AG08396 (cell line): ENCODE measurements at places on chromosomes 1 and 21.

DNA sequence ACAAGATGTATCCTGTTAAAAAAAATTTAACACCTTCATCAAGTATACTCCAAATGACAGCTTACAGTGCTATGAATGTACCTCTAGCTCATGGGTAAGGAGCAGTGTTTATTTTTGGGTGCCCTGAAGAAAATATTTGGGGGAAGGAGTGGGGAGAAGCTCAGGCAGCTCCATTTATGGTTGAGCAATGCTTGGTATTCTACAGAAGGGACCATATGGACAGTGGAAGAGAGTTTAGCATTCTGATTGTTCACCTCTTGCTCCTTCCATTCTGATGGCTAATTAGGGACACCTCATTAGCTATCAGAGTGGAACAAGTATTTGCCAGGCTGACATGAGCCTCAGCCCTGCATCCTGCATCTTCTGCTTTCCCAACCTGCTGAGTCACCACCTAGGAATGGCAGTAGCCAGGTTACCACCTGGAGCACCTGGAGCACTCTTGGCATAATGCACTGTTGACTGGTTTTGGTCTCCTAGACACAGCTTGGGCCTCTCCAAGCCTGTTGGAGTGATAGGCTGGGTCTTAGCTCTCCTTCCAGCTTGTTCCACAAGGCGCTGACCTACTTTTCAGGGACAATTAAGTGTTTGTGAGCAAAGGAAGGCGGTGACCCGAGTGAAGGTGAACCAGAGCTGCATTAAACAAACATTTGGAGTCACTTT is 62.0 kb upstream of the MACF1 start:
- DNase-seq, result no peak

DNA sequence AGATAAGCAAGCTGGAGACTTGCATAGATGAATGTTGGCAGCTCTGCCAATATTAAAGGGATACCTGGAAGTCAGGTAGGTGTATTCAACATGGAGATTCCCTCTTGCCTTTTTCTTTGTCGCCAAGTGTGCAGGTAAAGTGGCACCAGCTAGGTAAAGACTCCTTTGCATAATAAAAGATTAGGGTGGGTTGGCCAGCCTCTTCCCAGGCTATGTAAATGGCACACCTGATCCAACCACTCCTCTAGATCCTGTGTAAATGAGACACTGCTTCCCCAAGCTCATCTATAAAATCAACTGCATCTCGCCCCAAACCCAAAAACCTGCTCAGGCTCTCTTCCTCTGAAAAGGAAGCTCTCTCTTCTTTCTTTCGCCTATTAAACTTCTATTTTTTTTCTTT is 100.8 kb upstream of the DSCAM start:
- no peak for DNase-seq

- peak; percentile 97 for DNase-seq
These were observed at the start of gene MECR for GRCh38 chr1:29230553-29231378. Gene MECR, minus strand, starts transcription at chr1:29230934. Its CDS starts 28 bp downstream, at chr1:29230906.

DNA sequence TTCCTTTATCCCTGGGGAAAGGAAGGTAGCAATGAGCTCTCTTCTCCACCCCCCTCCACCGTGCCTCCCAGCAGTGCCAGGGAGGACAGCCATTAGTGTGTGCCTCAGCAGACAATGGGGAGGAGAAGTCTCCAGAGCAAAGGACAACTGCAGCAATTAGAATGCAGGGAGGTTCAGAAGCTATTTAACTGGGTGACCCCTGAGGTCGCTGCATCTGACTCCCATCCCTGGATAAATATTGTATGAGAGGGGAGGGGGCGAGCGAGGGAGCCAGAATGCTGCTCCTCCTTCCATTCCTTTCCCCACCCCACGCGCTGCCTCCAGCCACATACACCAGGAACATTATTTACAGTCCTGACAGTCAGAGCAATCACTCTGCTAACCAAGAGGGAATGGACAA is 59.0 kb downstream of the ERI3 start:
- DNase-seq, result no peak
